Body of pancreas (tissue), 4 donors: ENCODE measurements at places on chromosomes 11 and 22.

GRCh38 chr11:28323621-28324020, 215.4 kb downstream of the METTL15 start:
- DNase-seq: no peak

DNA sequence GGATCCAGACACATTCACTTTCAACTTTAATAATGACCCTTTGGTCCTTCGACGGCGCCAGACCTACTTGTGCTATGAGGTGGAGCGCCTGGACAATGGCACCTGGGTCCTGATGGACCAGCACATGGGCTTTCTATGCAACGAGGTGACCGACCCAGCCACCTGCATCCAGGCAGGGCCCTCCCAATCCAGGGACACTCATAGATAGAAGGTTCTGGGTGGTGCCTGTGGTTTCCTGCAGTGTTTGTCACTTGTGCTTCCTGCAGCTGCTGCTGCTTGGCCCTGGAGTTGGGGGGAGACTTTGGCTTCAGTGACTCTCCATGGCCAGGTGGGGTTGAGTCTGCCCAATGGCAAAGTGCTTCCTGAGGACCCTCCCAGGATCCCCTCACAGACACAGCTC, 7.3 kb downstream of the APOBEC3B start:
- DNase-seq: no peak

DNA sequence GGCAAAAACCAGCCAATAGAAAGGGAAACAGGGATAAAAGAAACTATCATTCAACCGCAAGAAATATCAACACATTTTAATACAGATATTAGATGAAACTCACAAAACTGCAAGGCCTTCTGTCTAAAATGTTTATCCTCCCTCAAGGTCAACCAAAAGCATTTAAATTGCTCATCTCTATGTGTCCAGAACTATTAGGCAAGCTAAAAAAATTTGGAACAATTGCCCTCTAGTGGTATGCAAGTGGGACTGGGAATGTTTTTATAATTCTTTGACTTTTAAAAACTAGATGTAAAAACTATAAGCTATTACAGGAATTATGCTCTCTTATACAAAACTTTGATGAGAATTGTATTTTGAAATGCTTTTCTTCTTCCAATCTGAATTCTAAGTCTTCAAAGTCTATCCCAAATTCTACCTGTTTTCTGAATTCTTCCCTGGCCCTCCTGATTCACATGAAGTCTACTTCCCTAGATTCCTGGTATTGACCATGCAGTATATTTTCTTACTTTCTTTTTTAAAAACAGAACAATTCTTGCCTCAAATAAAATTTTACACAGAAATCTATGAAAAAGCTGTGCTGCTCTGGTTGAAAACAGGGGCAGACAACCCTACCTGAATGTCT, 4.9 kb downstream of the CWC15 start:
- DNase-seq: no peak

DNA sequence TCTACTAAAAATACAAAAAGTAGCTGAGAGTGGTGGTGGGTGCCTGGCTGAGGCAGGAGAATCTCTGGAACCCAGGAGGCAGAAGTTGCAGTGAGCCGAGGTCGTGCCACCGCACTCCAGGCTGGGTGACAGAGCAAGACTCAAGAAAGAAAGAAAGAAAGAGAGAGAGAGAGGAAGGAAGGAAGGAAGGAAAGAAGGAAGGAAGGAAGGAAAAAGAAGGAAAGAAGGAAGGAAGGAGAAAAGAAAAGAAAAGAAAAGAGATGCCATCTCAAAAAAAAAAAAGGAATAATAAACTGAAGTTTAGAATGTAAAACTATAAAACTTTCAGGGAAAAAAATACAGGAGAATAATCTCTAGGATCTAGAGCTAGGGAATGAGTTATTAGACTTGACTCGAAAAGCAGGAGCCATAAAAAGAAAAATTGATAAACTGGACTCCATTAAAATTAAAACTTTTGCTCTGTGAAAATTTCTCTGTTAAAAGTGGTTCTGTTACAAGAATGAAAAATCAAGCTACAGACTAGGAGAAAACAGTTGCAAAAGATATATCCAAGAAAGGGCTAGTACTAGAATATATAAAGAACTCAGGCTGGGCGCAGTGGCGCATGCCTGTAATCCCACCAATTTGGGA, 13.4 kb upstream of the SEPTIN5 start:
- DNase-seq: no peak

DNA sequence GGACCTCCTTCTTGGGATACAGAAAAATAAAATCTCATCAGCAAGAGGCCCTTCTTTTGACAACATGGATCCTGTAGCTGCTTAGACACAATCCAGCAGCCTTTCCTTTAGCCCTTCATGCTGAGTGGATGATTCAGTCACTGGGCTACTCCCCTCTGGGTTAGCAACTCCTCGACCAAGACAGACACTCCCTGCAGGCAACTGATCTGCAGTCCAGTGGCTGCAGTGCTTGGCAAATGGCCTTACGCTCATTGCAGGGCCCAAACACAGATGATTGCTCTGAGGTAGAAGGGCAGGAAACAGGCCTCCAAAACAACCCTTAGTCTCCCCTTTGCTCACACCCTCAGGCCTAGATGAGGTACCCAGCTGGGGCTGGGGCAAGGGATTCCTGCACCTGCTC, 73.2 kb upstream of the OPCML start:
- DNase-seq: no peak

- DNase-seq: no peak
Observed at GRCh38 chr11:134425816-134426536, 13.9 kb upstream of the B3GAT1 start.

- no peak for DNase-seq
Observed at GRCh38 chr11:11572386-11572785, 49.4 kb downstream of the GALNT18 start.

DNA sequence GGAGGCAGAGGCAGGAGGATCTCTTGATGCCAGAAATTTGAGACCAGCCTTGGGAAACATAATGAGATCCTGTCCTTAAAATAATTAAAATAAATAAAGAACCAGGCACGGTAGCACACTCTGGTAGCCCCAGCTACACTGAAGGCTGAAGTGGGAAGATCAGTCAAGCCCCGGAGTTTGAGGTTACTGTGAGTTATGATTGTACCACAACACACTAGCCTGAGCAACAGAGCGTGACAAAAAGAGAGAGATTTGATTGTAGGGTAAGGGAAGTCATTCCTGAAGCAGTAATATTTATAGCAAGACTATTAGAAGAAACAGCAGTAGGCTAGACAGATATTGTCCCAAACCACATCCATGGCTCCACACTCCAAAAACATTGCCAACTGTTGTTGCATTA, 1408.4 kb upstream of the TENM4 start:
- DNase-seq: no peak

GRCh38 chr11:2093575-2094353, 45.4 kb downstream of the IGF2 start:
- DNase-seq: peak; percentile 46

- DNase-seq: peak; percentile 85
Observed at GRCh38 chr11:76208438-76209374, 2.4 kb upstream of the WNT11 start.

DNA sequence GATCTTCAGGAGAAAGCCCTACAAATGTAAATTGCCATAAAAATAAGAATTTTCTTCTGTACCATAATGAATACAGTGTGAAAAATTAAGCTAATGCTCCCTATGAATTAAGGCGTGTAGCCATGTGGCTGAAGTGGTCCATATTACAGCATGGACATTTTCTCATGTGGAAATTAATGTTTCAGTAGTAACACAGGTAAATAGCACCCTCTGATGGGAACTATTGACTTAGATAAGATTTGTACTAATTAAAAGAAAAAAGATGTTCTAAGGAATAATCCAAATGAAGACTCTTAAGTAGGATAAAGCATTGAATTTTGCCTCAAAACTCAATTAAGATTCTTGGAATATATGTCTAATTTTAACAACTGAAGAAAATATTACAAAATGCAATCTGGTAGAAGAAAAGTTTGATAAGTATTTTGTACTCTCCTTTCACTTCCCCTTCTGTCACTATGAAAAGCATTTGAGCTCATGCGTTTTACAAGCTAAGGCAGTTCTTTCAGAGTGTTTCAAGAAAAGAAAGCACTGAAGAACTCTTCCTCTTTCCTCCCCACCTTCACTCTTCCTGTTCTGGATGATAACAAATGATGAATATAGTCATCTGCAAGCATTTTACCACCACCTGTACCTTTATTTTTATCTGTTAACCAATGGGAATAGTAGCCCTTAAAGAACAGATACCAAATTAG, 9.9 kb upstream of the OR8D2 start:
- DNase-seq: no peak

GRCh38 chr22:36764060-36764459, 11.9 kb downstream of the IFT27 start:
- no peak for DNase-seq

GRCh38 chr11:78344094-78344493, 73.5 kb downstream of the GAB2 start:
- no peak for DNase-seq

- no peak for DNase-seq
Observed at GRCh38 chr11:34795641-34796040, 120.5 kb downstream of the APIP start.

DNA sequence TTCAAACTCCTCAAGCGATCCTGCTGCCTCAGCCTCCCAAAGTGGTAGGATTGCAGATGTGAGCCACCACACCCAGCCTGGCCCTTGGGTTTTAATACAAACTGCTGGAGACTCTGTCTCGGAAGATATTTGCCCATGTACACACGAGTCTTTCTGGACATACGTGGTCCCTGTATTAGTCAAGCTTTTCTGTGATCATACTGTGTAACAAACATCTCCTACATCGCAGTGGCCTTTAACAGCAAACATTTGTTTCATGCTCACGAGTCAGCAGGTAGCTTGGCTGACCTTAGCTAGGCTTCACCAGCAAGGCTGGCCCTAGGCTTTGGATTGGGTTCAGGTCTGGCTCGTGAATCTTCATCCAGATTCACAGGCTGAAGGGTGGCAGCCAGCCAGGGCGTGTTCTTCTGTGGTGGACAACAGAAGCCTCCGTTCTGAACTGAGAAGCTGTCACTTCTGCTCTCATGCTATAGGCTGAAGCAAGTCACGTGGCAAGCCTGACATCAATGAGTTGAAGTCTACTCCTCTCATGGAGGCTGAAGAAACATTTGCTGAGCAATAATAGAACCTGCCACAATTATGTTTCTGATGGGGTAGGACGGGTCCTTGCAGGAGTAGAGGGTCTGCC, 8.8 kb downstream of the KIAA1671 start:
- no peak for DNase-seq

DNA sequence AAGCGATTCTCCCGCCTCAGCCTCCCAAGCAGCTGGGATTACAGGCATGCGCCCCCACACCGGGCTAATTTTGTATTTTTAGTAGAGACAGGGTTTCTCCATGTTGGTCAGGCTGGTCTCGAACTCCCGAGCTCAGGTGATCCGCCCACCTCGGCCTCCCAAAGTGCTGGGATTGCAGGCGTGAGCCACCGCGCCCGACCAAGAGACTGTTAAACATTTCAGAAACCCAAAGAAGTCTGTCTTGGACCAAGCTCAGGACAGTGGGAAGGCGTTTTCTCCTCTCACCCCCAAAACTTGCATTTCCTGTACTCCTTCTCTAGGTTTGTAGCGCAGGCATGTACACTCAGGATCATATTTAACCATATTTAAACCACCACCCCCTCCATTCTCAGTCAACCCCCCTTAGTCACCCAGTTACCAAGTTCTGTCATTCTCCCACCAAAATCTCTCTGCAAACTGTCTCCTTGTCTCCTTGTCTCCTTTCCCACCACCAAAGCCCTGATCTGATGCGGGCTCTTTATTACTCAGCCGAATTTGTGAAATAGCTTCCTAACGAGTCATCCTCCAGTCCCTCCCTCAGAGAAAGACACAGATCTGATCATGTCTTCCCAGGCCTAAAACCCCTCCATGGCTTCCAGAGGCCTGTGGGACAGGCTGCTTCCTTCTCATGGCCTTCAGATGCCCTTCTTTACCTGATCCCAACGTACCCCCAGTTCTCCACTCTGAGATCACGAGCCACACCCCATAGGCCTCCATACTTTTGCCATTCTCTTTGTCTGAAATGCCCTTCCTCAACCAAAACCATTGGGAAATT, 29.0 kb upstream of the CREB3L1 start:
- no peak for DNase-seq

DNA sequence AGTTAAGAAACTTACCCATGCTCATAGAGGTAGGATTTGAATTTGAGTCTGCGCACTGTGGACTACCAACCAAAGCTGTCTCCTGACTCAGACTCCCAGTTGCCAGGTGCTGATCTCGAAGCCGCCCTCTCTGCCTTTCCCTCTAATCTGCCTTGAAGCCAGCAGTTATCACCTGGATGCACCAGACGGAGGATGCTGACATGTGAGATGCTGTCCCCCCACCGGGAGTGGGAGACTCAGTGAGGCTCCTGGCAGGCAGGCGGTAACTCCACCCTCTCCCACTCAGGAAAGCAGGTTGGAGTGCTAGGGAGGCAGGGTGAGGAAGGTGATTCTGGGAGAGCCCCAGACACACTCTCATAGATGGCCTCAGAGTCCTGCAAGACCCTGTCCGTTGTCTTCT, 40.4 kb downstream of the KIAA1671 start:
- DNase-seq: no peak

GRCh38 chr11:9016916-9017642, 13.3 kb upstream of the NRIP3 start:
- no peak for DNase-seq

GRCh38 chr11:59247531-59248227, 35.0 kb upstream of the MPEG1 start:
- peak; percentile 56 for DNase-seq

DNA sequence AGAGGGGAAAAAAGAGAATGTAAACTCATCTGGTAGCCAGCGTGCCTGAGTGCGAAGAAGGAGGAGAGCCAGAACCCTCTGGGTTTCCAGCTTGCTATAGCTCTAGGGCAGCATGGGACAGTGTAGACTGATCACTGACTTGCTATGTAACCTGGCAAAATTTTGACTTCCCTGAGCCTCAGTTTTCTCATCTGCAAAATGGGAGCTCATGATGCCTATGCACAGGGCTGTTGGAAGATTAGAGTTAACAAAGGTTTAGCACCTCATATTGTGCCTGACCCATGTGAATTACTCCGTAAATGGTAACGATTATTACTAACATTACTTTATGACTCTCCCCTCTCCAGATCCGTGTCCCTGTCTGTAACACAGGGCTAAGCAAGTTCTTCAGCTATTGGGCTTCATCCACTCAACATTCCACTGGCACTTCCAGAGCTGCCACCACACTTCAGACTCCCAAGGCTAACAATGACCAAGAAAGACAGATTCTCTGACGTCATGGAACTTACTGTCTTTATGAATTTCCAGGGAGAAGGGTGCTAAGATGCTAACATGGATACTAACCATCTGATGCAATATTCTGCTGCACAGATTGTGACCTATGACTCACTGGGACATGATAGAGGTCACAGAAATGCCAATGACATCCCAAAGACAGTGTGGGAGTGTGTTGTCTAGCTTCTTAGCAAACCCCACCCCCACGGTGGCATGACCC, 195.2 kb downstream of the TRIM29 start:
- DNase-seq: no peak

DNA sequence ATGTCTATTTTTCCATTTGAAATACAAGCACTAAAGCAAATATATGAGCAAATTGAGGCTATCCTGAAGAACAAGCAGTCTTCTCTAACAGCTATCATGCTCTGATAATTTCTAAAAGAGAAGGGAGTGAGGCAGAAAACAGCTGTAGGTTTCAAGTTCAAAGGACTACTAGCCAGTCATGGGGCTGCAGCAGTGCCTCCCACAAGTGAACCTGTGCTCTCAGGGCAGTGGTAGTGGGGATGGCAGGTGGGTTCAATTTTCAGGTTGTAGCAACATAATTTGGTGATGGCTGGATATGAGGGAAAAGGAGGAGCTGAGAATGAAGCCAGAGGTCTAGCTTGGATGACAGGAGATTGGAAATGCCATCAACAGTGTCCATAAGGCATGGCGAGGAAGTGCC, 93.5 kb upstream of the ARHGAP20 start:
- DNase-seq: no peak

- DNase-seq: no peak
Observed at GRCh38 chr11:11409901-11410300, 56.9 kb upstream of the CSNK2A3 start.
